CD8-positive, alpha-beta memory T cell (primary cell): ENCODE measurements at places on chromosomes 16 and 17.

DNA sequence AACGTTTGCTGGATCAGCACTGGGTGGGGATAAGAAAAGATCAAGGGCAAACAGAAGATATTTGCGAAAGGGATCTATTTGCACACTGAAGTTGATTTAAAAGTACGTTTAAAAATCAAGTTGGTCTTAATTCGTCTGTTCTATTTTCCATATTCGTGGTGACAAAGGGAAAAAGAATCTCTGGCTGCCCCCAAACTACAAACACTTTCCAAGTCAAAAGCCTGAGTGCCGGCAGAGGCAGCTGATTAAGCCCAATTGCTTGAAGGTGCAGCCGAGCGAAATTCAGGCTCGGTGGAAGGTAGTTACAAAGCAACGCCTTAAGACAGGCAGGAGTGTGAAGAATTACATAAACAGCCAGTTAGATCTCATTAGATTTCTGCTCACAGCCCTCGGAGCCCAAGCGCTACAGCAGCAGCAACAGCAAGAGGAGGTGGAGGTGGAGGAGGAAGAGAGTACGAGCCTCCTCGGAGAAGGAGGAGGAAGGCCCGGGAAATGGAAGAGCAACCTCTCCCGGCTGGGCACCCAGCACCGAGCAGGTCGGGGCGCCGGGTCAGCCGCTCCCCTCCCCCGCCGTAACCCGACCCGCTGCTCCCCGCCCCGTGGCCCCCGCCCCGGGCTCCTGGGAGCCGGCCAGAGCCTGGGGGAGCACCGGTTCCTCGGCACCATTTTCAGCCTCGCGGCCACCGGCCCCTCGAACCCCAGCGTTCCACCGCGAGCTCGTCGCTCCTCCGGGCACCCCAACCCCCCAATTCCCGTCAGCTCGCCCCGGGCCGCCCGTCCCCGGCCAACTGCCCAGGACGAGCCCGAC lies 890 bp downstream of the TOB1 start:
- DNase-seq: peak; percentile 59

- DNase-seq: no peak
Measured at GRCh38 chr17:75933808-75934207, 7.0 kb downstream of the FBF1 start.

- DNase-seq: peak; percentile 90
Measured at GRCh38 chr17:81967533-81968395, 6.8 kb upstream of the NOTUM start.

DNA sequence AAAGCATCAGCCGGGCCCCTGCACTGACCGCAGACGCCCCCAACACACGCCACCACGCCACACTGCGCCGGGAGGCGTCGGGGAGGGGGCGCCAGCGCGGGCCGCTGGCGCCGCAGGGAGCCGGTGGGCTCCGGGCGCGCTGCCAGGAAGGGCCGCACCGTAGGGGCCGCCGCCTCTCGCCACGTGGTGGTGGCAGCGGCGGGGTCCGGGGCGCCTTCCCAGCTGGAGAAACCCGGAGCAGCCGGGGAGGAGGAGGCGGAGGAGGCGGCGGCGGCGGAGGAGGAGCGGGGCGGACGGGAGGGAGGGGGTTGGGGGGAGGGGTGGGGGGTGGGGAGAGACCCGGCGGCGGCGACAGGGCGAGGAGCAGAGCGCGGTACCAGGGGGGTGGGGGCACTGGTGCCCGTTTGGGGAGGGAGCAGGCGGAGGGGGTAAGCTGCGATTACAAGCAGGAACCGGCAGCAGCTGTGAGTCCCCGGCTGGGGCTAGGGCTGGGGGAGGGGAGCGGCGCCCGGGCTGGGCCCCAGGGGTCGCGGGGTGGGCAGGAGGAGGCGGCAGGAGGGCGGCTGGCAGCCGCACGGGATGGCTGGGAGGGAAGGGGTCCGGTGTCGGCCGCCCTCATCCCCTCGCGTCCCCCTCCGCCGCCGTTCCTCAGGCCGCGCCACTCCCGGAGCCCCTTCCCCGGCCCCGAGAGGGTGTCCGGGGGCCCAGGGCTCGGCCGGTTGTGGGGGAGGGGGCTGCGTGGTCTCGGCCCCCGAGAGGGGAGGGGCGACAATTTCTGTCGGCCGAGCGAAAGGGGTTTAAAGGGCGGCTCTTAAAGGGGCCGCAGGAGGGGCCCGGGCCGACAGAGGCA lies at the start of gene TBKBP1:
TSS of gene TBKBP1 (plus strand) at position 431 of the 850 bp plus-strand sequence. CDS start 1,952 bp downstream, outside the sequence.
- peak; percentile 69 for DNase-seq

- DNase-seq: no peak
Measured at GRCh38 chr17:50079334-50080095, 15.6 kb upstream of the PDK2 start.

GRCh38 chr16:20241321-20241720 lies 86.0 kb downstream of the GP2 start:
- DNase-seq: no peak

- no peak for DNase-seq
Measured at GRCh38 chr16:77111056-77111565, 79.9 kb upstream of the MON1B start.
